Spinal cord (tissue), 10 donors: ENCODE measurements at places on chromosomes 3 and 15. TPM values are rescaled to one million over a fixed set of nuclear protein-coding genes. Genes with fewer than 3 reads are reported as not detected.

Gene FBXL22
- total RNA-seq: 1.2 TPM

Gene OR5K2
- total RNA-seq: not detected

GRCh38 chr3:111763001-111763471 lies 96.0 kb upstream of the PHLDB2 start:
- H3K27ac ChIP-seq: peak overlapping the region; percentile 72
- no peak for DNase-seq
- H3K4me3 ChIP-seq: no peak overlapping the region
- no peaks in the 10 kb centered on the region for H3K27me3 ChIP-seq
- H3K4me1 ChIP-seq: no peaks in the 10 kb centered on the region

- H3K36me3 ChIP-seq: no peaks in the 10 kb centered on the region
- H3K4me1 ChIP-seq: no peaks in the 10 kb centered on the region
- no peaks in the 10 kb centered on the region for H3K27me3 ChIP-seq
- no peak overlapping the region for H3K4me3 ChIP-seq
These were observed 445.3 kb downstream of the OTOL1 start for GRCh38 chr3:161941891-161942290.

GRCh38 chr3:188760408-188760807 lies 411.4 kb upstream of the TPRG1 start:
- H3K4me1 ChIP-seq: no peaks in the 10 kb centered on the region
- no peaks in the 10 kb centered on the region for H3K36me3 ChIP-seq
- DNase-seq: no peak
- no peaks in the 10 kb centered on the region for H3K27me3 ChIP-seq

DNA sequence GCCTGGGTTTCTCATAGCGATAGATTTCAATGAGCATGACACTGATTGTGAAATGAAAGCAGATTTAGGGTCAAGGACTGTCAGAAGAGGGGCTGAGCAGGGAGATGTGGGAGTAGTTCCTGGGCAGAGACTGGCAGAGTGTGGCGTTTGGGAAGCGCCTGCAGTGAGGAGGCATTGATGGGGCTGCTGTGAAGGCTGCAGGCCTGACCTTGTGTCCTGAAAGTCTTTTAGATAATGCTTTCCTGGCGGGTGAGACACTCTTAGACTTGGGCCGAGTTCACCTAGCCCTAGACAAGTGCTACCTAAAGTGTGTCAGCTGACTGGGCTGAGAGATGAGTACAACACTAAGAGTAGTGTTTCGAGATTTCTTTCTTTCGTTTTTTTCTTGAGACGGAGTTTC lies 20.7 kb downstream of the USP13 start:
- H3K4me3 ChIP-seq: no peak overlapping the region
- no peaks in the 10 kb centered on the region for H3K4me1 ChIP-seq
- H3K36me3 ChIP-seq: no peaks in the 10 kb centered on the region
- DNase-seq: no peak
